PC-3 (cell line): ENCODE measurements at places on chromosomes 4 and X. TPM values are rescaled to one million over a fixed set of nuclear protein-coding genes. Genes with fewer than 3 reads are reported as not detected.
A peak's percentile ranks its signal among the peaks of the same experiment; 100 is the strongest.

Gene MUC7
- 0.04 TPM in 1 of 2 replicates, not detected in the other for total RNA-seq

Gene PGAM4
- not detected in 2 replicates for total RNA-seq

- no peaks in the 10 kb centered on the region for H3K4me1 ChIP-seq
- DNase-seq = no peak
- no peaks in the 10 kb centered on the region for H3K36me3 ChIP-seq
- peaks cover 11% of the 10 kb centered on the region; the same call in 1 of the 2 replicates for H3K27me3 ChIP-seq
These were observed 8.8 kb downstream of the KLKB1 start for GRCh38 chr4:186236126-186236525.

GRCh38 chrX:138191998-138192397, 519.5 kb downstream of the FGF13 start:
- no peaks in the 10 kb centered on the region for H3K4me1 ChIP-seq
- DNase-seq = peak; percentile 50
- H3K36me3 ChIP-seq = no peaks in the 10 kb centered on the region
- no peak overlapping the region for H3K27ac ChIP-seq

DNA sequence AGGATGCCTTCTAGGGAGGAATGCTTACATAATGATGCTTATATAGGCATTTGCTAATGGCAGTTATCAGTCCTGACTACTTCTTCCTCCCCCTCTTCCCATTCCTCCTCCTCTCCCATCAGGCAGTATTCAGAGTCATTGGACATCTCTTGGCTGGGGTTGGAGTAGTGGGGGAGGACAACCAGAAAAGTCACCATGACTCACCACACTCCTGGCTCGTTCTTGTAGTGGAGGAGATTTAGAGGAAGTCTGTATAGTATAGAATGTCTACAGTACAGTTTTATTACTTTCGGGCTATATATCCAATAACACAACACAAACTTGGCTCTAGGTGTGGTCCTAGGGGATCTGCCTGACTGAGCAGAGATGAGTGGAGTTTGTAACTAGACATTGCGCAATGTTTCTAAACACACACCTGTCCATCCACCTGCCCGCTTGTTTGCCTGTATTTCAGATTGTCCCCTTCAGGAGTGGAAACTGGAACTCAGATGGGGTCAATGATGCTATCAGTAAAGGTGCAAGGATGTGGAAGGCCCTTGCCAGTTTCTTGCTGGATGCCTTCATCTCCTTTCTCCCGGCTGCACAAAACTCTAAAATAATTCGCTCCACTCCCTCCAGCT, 27.9 kb upstream of the KIAA1210 start:
- H3K27ac ChIP-seq = no peak overlapping the region
- H3K4me1 ChIP-seq = peaks cover 17% of the 10 kb centered on the region
- H3K36me3 ChIP-seq = no peaks in the 10 kb centered on the region
- DNase-seq = peak; percentile 95
- no peaks in the 10 kb centered on the region for H3K27me3 ChIP-seq
- no peak overlapping the region for H3K4me3 ChIP-seq

- H3K36me3 ChIP-seq = no peaks in the 10 kb centered on the region
- no peak overlapping the region for H3K27ac ChIP-seq
- H3K4me1 ChIP-seq = peaks cover 4% of the 10 kb centered on the region; the same call in 1 of the 2 replicates
- no peaks in the 10 kb centered on the region for H3K27me3 ChIP-seq
- no peak overlapping the region for H3K4me3 ChIP-seq
These were observed 21.1 kb upstream of the ARAF start for GRCh38 chrX:47539860-47540259.

DNA sequence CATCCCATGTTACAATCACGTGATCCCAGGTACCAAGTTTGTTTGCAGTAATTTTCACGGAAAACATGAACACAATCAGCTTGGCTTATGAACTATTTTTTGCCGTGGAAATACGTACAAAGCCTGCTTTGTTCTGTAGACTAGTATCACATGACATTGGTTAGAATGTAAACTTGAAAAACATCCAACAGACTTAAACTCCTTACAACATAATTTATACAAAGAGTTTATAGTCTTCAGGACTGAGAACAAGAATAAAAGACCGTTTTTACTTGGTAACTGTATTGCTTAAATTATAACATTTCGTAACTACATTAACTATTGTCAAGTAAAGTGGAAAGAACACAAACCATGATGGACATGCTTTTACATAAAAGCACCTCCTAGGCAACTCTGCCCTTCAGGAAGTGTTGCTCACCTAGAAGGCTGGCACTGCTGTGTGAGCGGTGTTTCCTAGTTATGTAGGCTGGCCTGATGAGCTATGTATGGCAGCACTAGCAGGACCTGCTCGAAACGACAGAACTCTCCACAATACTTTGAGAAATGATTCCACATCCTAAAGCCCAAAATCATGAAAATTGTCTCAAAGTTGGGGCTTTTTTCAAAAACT, 41.8 kb upstream of the WDR1 start:
- H3K4me1 ChIP-seq = no peaks in the 10 kb centered on the region
- H3K4me3 ChIP-seq = no peak overlapping the region
- no peak overlapping the region for H3K27ac ChIP-seq
- no peaks in the 10 kb centered on the region for H3K27me3 ChIP-seq
- no peaks in the 10 kb centered on the region for H3K36me3 ChIP-seq
- DNase-seq = peak; percentile 16
